ENCODE measurements at places on chromosomes 2 and 18. TPM values are rescaled to one million over a fixed set of nuclear protein-coding genes. Genes with fewer than 3 reads are reported as not detected.

The DSG1 gene
- 0.64 TPM for total RNA-seq

The ATP8B1 gene
- 20.8 TPM for total RNA-seq

The CRACDL gene
- 1.4 TPM for total RNA-seq

The SULT1C2 gene
- total RNA-seq: not detected

The ATP6V1C2 gene
- total RNA-seq: 0.90 TPM

The PLGLB2 gene
- not detected for total RNA-seq

The CACNB4 gene
- 0.53 TPM for total RNA-seq

The PSTPIP2 gene
- total RNA-seq: 6.0 TPM

The SCYGR5 gene
- not detected for total RNA-seq

Data from bronchial epithelial cell (primary cell).